ENCODE measurements at places on chromosomes 4 and X.

DNA sequence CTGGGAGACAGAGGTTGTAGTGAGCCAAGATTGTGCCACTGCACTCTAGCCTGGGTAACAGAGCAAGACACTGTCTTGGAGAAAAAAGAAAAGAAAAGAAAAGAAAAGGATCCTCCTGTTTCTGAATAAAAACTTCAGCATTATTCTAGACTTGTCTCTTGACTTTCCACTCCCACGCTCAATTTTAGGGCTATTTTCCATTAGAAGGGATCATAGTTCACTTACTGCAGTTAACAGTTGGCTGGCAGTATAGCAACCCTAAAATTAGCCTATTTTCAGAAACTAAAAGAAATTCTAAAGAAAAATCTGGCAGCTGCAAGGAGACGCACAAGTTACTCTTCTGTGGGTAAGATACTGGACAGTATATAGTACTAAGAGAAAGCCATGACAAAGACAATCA, 28.1 kb downstream of the THOC2 start:
- DNase-seq, result no peak

GRCh38 chr4:88752076-88752463, 54.4 kb upstream of the NAP1L5 start:
- DNase-seq, result no peak

DNA sequence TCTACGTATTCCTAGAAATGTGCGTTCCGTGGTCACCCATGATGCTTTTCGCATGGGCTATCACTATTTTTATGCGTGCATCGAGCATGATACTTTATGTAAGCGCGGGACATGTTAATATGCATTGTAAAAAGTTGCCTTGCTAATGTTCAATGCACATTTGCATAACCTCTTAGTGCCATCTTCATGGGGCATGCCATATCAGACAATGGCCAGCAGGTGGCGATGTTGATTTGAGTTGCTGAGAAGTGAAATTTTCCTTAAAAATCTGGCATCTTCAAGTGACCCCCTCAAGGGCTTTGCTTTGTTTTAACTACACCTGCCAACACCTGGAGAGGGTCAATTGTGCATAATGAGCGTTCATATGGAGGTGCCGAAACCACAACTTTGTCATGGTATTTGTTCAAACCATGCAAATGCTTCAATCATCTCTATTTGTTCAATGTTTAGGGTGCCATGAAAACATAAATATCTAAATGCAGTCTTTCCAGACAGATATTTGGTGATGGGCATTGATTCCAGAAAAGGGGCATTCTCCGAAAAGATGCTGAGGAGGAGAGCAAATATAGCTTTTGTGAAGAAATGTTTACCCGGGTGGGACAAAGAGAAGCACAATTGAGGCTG, 833.9 kb upstream of the PRKX start:
- DNase-seq, result no peak

GRCh38 chr4:6939761-6940743, 30.4 kb downstream of the TBC1D14 start:
- no peak for DNase-seq

- DNase-seq, result no peak
These were observed 515.1 kb upstream of the DIPK2B start for GRCh38 chrX:45715748-45716147.
